Stimulated activated CD4-positive, alpha-beta T cell treated with anti-CD3 and anti-CD28 coated beads, TNF-alpha, amount 100 ng/mL, for 1 hour (primary cell): ENCODE measurements at places on chromosomes 5 and 9.

- no peak for DNase-seq
These were observed 25.4 kb downstream of the TYRP1 start for GRCh38 chr9:12718482-12719026.

- DNase-seq = no peak
These were observed 10.0 kb downstream of the SMARCA2 start for GRCh38 chr9:2024888-2025782.

GRCh38 chr9:131776473-131776872 is 36.6 kb upstream of the RAPGEF1 start:
- DNase-seq = no peak

GRCh38 chr9:131616983-131617604 is 71.8 kb downstream of the PRRT1B start:
- DNase-seq = no peak

DNA sequence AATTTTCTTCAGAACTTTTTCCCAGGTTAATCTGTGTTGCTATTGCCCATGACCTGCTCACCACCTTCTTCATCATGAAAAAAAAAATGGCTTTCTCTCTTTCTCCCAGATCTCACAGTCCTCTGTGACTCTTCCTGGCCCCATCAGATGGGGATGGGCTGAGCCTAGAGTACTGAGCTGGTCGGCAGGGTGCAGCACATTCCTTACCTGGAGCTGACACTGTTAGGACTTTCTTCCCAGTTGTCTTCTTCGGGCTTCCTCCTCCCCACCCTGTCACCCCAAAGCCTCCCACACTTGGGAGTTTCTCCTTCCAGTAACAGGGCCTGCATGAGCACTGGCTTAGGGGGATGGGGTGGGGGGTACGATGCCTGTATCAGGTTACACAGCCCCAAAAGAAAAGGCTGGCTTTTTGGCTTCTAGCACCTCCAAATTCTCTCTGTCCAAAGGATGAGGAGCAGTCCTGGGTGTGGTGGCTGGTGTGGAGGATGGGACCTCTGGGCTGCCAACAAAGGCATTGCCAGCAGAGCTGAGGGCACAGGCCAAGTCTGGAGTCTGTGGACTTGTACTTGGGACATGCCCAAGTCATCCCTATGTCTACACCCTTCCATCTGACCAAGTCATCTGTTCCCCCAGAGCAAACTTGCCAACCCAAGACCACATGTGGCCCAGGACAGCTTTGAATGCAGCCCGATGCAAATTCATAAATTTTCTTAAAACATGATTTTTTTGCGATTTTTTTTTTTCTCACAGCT is 68.0 kb upstream of the HSPA9 start:
- no peak for DNase-seq

- no peak for DNase-seq
These were observed 8.0 kb downstream of the CCNG1 start for GRCh38 chr5:163445345-163445744.

- DNase-seq = no peak
These were observed 77.0 kb downstream of the ERCC6L2 start for GRCh38 chr9:95952471-95952870.

DNA sequence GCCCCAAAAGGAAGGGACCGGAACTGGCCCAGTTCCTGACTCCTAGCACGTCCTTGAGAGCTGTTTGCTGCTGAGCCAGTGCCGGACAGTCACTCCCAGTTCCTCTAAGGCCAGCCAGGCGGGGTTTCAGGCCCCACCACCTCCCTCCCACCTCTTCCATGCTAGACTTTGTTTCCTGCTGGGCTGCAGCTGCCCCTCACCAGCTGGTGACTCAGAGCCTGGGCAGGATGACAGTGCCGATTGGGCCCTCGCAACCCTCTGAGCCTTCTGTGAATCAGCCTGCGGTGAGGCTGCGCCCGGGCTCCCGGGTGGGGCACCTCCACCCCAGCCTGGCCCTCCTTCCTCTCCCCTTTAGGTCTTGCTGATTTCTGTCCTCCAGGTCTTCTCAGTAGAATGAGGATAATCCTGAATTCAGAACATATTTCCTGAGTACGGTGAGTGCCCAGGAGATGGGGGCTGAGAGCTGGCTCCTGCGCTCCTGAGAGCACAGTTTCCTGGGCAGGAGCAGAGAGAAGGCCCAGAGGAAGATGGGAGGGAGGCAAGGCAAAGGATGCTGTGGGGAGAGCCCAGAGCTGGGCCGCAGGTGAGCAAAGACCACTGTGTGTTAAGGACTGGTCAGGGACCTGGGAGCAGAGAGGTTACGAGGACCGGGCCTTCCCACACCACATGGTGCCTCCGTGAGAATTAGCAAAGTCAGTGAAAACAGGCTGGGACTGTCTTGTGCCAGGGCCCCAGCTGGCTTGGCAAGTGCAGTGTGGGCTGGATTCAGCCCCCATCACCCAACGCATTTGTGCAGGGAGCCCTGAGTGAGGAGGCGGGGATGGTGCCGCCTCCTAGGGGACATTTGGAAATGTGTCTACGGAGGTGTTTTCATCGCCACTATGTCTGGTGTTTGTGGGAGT is 32.9 kb upstream of the STXBP1 start:
- peak; percentile 56 for DNase-seq

- DNase-seq = no peak
These were observed 216.7 kb upstream of the ARRDC3 start for GRCh38 chr5:91599863-91600262.

GRCh38 chr9:70257502-70257901 is 1.3 kb upstream of the SMC5 start:
- DNase-seq = no peak

DNA sequence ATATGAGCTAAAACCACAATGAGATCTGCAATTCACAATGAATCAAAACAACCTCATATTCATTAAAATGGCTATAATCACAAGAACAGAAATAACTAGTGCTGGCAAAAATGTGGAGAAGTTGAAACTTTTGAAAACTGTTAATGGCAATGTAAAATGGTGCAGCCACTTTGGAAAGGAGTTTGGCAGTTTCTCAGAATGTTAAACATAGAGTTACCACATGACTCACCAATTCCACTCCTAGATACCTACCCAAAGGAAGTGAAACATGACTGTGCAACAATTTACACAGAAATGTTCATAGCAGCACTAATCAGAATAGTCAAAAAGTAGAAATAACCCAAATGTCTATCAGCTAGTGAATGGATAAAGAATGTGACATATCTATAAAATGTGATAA is 862.2 kb downstream of the DTWD2 start:
- no peak for DNase-seq

GRCh38 chr5:133827011-133827410 is 141.4 kb downstream of the C5orf15 start:
- DNase-seq = no peak

GRCh38 chr5:144832416-144832815 is 661.7 kb downstream of the KCTD16 start:
- no peak for DNase-seq

DNA sequence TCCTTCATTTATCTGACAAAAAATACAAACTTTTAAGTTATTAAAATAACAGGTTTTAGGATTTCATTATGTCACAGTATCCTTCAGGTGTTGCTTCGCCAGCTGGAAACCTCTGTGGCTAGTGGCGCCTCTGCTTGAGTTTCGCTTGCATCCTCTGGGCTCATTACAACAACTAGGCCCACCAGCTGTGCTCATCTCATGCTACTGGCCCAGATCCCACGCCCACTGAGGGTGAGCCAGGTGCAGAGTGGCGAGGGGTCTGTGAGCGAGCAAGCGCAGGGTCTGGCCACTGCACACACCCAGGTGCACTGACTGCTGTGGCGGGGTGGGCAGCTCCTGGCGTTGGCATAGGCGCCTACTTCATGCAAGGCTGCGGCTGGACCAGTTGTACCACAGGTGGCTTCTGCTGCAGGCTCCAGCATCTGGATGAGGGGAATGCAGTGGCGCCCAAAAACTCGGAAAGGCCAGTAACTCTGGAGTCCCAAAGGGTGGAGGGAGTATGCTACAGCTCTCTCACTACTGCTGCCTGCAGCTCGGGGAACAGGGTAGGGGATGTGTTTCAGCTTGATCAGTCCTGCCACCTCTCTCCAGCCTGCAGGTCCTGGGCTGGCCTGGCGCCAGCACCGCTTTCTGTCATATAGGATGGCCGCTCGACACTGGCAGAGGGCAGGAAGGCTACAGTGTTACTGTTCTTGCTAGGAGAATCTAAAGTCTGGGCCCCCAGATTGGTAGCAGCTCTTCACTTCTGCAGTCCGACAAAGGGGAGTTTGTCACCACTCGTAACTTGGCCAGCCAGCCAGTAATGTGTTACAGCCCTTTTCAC is 452.1 kb downstream of the TUSC1 start:
- DNase-seq = no peak

GRCh38 chr9:137158625-137159024 is 11.2 kb downstream of the LRRC26 start:
- no peak for DNase-seq

DNA sequence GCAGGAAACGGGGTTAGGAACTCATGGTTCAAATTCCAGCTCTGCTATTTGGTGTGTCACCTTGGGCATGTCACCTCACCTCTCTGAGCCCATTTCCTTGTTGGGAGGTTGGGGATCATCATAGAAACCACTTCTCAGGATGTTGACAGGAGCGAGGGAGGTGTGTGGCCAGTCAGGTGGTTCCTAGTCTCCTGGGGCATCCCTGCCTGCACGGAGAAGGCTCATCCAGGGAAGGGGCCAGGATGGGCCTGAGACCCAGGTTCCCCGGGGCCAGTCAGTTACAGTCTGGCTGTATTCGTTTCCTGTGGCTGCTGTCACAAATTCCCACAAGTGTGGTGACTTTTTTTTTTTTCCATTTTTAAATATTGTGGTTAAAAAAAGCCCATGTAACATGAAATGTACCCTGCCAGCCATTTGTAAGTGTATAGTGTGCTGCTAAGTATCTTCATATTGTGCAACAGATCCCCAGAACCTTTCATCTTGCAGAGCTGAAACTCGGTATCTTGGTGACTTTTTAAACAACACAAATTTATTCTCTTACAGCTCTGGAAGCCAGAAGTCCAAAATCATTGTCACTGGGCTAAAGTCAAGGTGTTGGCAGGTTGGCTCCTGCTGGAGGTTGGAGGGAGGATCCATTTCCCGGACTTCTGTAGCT is 78.7 kb upstream of the UNC5A start:
- no peak for DNase-seq

DNA sequence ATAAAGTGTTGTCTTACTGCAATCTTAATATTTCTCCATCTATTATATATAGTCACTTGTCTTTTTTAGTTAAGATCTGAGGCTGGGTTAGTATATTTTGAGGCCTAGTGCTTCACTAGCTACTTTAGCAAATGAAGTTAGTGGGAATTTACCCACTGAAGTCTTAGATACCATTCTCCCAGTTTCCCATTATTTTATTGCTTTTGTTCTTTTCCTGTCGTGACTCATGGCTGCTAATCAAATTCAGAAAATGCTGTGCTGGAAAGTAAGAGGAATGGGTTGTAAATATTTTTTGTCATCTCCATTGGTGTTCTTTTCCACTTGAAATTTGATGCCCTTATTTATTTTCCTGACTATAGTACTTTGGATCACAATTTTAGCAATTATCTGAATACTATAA is 14.2 kb downstream of the TCERG1 start:
- no peak for DNase-seq

- no peak for DNase-seq
These were observed 4.9 kb downstream of the SMIM3 start for GRCh38 chr5:150783422-150783928.

DNA sequence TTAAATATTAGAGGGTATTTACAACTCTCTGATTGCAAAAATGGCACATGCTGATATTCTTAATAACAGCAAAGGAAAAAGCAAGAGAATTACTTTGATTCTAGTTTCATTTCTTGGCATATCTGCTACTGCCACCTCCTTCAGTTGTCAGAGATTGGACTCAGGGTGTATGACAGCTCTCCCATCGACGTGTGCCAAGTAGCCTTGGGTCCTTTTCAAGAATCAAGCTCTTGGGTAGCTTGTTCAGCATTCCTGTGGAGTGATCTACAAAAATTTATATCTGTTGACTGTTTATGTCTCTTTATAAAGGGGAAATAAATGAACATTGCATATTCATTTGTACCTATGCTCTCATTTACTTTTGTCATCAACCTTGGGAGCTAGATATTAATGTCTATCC is 315.6 kb downstream of the PRR16 start:
- no peak for DNase-seq
